ENCODE measurements at places on chromosomes 4 and X.
A peak's percentile ranks its signal among the peaks of the same experiment; 100 is the strongest.

GRCh38 chrX:120358737-120359456, 3.0 kb upstream of the ATP1B4 start:
- DNase-seq, result no peak

DNA sequence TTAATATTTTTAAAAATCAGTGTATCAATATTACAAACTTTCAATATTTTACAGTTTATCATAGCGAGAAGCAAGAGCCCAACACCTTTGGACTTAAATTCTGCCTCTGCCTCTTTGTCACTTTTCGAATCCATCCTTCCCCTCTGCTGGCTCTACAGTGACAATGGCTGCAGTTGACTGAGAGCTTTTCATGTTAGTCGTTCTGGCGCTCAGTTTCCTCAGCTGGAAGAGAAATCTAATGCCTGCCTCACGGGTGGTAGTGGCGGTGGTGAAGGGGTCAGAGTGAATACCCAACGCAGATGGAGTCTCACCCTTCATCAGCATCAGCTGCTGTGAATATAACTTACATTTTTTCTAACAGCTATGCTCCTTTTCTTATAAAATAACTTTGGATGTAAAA, 144.8 kb downstream of the NWD2 start:
- no peak for DNase-seq

DNA sequence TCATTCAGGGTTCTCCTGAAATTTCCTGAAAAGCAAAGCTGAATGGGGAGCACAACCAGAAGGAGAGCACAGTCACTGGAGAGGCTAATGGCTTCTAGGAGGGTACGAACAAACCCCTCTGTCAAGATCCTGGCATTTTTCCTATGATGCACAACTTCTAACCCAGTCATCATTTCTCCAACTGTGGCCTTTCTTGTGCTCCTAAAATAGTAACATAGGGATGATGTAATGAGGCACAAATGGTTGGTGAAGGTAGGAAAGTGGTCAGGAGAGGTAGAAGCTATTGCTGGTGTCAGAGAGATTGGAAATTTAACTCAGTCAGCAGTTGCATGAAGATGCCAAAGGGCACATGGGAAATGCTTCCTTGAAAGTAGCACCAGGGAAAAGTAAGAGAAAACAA, 52.7 kb downstream of the SLC10A7 start:
- DNase-seq, result no peak

DNA sequence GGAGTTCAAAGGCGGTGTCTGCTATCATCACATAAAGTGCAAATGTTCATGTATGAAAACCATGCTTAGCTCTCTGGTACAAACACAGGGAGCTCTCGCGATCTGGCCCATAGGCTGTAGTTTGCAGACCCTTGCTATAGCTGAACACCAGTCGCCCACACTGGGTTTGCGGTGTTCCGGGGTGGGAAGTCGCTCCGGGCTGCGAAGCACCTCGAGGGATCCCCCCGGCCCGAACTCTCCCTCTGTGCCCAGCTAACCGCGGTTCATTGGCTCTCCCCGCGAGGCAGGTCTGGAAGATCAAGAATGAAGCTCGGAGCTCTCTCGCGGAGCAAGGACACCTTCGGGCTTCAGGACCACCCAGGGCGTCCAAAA, 341 bp upstream of the PRPS2 start:
- DNase-seq, result no peak

DNA sequence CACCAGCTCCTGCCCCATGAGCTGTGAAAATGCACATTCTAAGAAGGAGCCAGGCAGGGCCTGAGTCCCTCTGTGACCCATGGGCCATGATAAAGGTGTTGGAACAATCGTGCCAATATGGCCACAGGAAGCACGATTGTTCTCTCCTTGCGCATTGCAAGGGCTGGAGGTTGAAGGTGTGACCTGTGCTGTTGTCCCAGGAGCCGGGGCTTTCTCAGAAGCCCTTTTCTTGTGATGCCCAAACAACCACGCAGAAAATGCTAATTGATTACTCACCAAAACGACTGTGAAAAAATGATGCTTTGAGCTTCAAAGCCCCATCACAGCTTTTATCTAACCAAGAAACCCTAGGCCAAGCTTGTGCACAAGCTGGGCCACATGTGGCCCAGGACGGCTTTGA, 33.8 kb downstream of the USP11 start:
- no peak for DNase-seq

- peak; percentile 64 for DNase-seq
Measured at GRCh38 chr4:143184217-143184502, 557 bp upstream of the USP38 start.

DNA sequence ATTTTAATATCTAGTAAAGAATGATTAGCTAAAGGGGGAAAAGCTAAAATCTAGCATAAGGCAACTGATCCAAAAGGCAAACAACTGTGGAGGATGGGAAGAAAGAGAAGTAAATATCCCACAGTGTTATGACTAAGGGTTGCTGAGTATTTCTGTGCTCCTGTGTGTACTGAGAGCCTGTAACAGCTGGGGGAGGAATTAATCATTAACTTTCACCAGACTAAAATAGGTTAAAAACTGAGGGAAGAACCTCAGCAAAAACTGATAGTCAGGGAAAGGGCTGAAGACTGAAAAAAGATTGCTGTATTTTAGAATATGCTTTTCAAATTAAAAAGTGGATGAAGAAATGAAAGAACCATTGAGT, 365.9 kb downstream of the CXXC4 start:
- DNase-seq, result no peak

GRCh38 chr4:66059556-66059955, 389.3 kb upstream of the EPHA5 start:
- DNase-seq, result no peak

DNA sequence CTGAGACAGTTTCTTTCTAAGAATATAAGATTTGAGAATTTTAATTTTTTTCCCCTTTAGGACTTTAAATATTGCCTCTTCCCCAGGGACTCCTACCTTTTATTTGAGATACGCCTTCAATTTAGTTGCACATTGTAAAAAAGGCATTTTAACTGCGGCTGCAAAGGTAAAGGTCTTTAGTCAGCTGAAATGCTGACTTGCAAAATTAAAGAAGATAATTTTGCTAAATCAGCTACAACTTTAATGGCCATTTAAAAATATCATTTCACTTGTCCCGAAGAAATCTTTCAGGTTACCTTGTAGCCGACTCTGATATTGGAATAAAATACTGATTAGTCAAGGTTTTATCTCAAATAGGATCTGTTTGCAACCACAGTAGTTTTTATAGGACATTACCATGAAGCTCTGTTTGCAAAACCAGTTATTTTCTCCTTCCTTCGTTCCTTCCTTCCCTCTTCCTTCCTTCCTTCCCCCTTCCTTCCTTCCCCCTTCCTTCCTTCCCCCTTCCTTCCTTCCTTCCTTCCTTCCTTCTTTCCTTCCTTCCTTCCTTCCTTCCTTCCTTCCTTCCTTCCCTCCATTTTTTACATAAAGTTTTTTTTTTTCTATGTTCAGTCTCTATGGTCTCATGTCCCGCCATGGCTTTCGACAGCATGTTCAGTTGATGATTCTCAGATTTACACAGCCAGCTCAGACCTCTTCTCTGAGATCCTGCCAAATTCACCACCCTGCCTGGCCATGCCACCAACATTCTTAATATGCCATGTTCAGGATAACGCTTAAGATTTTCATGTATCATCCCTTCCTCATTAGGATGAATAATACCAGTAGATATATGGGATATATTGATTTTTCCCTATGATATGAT, 405.4 kb upstream of the PRKX start:
- no peak for DNase-seq

- no peak for DNase-seq
Measured at GRCh38 chr4:16204505-16204904, 21.8 kb downstream of the TAPT1 start.

- no peak for DNase-seq
Measured at GRCh38 chr4:122614621-122615020, 6.2 kb downstream of the IL21 start.

- DNase-seq, result no peak
Measured at GRCh38 chr4:174262624-174263444, 20.6 kb downstream of the FBXO8 start.

DNA sequence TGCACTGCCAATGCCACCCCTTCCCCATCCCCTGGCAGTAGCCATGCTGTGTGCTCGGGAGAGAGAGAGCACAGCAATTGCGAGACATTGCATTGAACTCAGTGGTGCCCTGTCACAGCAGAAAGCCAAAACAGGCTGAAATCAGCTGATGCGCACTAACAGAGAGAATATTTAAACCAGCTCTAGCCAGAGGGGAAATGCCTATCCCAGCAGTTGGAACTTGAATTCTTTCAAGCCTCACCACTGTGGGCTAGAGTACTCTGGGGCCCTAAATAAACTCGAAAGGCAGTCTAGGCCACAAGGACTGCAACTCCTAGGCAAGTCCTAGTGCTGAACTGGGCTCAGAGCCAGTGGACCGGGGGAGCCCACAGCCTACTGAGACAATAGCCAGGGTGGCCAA, 17.7 kb upstream of the RP2 start:
- no peak for DNase-seq

DNA sequence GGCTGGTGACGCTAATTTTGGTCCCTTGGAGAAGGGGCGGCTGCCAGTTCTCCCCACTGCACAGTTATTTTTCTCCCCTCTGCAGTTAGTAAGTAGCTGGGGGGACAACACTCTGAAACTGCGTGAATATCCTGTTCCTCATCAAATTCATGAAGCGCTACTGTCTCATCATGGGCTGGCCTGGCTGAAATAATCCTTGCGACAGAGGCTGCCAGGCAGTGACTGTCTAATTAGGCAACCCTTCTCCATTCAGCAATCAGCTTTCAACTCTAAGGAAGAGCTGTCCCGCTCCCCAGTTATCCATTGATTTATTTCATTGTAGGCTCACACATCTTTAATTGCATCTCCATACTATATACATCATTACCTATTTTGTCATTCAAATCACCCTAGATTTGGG, 8.2 kb downstream of the SH3TC1 start:
- no peak for DNase-seq

DNA sequence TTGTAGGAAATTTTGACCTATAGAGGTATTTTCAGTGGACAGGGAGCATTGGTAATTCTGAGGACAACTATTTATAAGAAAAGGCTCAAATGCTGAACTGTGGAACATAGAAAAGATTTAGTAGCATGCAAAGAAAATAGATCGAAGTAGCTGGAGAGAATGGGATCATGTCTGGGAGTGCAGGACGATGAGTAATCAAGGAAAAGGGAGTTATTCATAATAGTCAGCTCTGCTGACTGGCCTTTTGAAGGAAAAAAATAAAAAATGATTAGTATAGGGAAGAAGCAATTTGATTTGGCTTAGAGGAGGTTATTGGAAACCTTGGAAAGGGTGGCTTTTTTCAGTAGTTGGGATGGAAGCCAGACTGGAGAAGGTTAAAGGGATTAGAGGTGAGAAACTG, 22.9 kb upstream of the ANK2 start:
- no peak for DNase-seq

DNA sequence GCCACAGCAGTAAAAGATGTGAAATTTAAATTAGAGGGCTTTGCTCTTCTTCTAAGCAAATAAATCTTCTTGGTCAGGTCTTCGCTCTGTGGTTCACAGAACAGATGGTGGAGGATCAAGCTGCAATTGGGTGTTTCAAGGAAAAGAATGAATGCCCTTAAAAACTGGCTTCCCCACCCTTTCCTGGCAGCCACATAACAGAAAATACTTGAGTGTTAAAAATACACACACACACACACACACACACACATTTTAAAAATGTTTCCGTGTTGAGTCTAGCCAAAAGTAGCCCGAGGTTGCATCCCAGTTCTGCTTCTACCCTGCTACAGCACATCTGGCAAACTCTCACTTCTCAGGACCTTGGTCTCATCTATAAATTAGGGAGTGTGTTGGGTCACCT, 56.7 kb upstream of the FGFBP2 start:
- no peak for DNase-seq

DNA sequence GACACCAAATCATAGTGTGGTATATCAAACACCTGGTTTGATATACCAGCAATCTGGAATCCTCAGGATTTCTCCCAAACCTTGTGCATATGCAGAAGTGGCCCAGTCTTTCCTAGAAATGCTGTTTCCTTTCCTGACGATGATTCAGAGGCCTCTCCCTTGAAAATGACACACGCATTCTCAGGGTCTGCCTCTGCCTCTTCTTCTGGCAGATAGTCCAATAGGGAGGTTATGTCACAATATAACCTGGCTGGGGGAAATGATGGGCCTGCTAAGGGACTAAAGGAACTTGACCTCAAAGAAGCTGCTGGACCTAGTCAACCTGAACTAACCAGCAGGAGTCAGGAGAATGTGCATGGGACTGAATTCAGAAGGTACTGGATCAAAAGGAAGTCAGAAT, 435.2 kb downstream of the IDS start:
- DNase-seq, result no peak

DNA sequence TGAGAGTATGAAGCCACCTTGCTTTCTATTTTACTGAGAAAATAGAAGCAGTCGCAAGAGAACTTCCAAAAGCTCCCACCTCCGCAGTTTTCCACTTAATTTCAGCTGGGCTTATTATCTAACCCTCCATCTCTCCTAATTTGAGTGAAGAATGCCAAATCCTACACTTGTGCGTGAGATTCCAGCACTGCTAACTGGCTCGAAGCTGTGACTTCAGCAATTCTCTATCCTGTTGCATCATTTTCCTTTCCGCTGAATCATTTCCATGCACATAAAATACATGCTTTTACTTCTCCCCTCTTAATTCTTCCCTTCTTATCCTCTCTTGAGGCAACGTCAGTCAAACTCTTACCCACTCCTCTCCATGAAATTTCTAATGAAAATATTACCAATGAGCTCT, 189.5 kb downstream of the GASK1B start:
- no peak for DNase-seq

DNA sequence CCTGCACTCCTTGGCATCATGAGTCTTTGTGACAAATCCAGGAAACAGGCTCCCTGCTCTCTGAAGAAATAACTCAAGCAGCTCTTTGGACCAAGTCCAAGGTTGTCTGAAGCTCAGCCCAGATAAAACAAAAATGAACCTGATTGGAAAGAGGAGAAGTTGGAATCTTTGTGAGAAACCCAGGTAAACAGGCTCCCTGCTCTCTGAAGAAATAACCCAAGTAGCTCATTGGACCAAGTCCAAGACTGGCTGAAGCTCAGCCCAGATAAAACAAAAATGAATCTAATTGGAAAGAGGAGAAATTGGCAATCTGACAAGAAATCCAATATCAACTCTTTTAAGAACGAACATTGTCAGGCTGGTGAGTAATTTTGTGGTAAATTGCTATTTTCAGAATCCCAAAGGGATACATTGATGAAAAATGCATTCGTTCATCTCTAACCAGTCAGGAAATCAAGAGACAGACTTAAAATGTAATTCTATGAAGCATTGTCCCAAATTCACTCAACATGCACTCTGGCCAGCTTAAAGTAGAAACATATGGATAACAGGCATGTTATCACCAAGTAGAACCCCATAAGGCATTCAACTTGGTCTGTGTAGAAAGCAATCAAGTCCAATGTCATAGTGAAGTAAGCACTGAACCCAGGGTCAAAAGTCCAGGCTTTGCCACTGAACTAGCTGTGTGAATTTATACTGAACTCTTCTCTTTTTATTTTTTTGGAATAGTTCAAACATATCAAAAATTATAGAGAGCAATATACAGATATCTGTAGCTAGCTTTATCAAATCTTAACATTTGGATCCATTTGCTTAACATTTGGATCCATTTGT, 16.8 kb upstream of the NFXL1 start:
- DNase-seq, result no peak

- no peak for DNase-seq
Measured at GRCh38 chr4:41204400-41204978, 9.9 kb downstream of the APBB2 start.

All from NCI-H774 (cell line).